ENCODE measurements at places on chromosomes 11 and 22.

- no peak for DNase-seq
Measured at GRCh38 chr22:27116312-27117086, 459.1 kb downstream of the MIAT start.

- DNase-seq, result peak; percentile 57
Measured at GRCh38 chr11:86726118-86726753, 53.8 kb upstream of the ME3 start.

DNA sequence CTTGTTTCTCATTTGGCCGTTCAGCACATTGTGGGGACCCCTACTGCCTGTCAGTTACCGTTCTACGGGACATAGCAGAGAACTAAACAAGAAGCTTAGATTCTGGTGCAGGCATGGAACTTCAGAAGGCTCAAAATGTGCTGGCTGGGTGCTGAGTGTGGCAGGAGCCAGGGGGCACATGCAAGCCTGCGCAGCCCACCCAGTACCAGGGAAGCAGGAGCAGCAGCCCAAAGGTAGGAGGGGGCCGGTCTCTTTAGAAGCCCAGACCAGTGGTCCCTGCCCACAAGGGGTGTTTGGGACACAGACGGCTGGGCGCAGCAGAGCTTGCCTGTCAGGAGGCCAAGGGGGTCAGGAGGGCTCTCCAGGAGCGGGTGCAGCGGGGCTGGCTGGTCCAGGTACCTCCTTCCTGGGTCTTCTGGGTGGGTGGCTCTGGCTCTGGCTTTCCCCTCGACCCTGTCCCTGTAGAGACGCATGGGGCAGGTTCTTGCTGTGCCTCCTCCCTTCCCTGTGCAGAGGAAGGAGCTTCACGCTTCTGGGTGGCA, 2.2 kb downstream of the PTDSS2 start:
- DNase-seq, result no peak

- no peak for DNase-seq
Measured at GRCh38 chr11:66414120-66414934, 6.5 kb upstream of the NPAS4 start.

GRCh38 chr22:43180670-43181069, 6.3 kb downstream of the TTLL12 start:
- no peak for DNase-seq

DNA sequence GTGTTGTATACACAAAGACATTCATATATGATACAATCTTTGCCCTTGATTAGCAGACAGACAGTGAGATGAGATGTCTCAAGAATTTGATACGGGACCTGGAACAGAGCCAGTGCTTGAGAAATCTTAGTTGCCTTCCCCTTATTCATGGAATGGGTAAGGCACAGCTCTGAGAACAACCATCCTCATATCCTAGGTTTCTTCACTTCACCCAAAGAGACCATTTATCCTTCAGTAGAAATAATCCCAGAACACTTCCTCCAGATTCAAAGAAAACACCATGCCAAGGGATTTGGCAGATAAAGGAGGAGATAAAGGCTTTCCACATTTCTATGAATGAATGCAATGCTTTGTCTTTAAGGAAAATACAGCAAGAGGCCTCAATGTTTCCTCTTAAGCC, 8.8 kb upstream of the IZUMO1R start:
- DNase-seq, result no peak

Measured in SW480 (cell line).